ENCODE measurements at places on chromosomes 2 and 18.

GRCh38 chr2:21519821-21520220, 396.1 kb downstream of the TDRD15 start:
- DNase-seq: no peak

- peak; percentile 39 for DNase-seq
Observed at GRCh38 chr2:207073801-207074678, 91.7 kb downstream of the KLF7 start.

DNA sequence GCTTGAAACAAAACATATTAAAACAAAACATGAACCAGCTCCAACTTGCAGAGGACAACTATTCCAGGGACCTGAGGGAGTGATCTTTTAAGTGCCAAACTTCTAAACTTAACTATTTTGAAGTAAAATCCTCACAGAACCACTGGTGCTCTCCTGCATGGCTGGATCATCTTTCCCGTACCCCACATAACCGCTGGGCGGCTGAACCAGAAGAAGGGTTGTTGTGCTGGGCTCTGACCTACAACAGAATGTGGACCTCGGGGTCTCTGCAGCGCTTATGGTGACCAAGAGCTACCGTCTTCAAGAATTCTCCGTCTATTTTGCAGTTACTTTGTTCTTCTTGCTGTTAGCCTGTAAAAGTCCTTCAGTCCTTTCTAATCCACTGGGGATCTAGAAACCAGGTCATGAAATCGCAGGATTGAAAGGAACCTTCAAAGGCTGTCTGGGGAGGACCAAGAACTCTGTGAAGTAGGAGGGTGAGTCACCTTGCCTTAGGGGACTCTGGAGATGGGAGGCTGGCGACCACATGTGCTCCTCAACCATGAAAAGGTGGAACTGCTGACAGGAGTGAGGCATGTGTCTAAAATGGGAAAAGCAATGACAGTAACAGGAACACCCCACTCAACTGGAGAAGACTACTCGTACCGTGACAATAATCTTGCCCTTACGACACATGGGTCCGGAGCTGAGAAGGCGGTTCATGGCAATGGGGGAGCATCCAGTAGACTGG, 46.6 kb downstream of the HDLBP start:
- no peak for DNase-seq

- DNase-seq: no peak
Observed at GRCh38 chr2:170152421-170152820, 25.5 kb upstream of the MYO3B start.

DNA sequence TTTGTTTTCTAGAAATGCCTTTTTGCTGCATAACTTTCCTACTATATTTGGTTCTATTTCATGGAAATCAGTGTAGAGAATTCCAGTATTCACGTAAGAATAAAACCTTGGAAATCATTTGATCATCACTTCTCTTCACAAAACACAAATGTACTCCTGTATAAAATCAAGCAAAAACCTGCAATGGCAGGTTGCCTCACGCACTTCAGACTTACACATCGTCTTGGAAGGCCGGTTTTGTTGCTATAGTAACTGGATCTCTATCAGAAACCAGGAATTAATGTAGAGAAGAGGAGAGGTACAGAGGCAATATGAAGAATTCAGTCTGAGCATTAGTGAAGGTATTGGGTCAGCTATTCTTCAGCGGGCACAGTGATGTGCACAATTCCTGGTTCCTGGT, 370.7 kb upstream of the CYRIA start:
- DNase-seq: no peak

GRCh38 chr18:25787276-25787675, 303.1 kb downstream of the SS18 start:
- DNase-seq: no peak

DNA sequence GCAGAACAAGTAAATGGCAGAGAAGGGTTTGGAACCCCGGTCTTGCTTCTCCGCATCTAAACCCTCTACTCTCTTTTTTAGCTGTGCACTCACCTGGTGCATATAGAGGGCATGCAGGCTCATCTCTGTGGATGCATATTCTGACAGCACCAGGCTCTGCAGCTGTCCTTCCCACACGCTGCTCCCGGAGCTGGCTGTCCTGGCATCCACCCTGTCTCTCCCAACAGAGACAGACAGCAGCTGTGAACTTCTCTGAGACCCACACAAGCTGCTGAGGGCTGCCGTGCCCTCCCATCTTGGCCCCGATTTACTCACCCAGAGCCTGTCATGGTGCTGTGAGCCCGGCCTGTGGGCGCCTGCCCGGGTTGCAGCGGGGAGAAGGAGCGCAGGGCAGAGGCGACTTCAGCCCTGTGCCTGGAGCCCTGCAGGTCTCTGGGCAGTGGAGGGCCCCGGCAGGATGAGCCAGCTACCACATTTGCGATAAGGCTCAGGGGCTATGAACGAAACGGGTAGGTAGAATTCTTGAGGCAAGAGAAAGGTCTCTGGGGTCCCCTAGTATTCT, 3.3 kb upstream of the ABCB6 start:
- DNase-seq: no peak

GRCh38 chr2:7286120-7286519, 368.9 kb downstream of the RNF144A start:
- no peak for DNase-seq

DNA sequence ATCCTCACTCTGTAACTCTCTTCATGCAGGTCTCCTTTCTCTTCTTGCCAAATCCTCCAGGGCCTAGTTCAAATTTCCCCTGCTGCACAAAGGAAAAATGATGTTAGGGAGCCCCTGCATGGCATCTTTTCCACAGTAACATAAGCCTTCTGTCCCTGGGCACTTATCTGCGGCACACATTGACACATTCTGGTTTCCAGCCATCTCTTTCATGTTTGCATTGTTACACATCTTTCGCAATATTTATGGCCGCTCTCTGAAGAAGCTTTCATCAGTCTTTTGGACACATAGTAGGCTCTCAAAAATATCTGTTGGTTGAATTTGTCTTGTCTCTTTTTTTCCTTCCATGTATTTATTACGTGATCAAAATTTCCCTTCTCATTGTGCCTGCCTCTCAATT, 1806.1 kb upstream of the PIK3C3 start:
- no peak for DNase-seq

DNA sequence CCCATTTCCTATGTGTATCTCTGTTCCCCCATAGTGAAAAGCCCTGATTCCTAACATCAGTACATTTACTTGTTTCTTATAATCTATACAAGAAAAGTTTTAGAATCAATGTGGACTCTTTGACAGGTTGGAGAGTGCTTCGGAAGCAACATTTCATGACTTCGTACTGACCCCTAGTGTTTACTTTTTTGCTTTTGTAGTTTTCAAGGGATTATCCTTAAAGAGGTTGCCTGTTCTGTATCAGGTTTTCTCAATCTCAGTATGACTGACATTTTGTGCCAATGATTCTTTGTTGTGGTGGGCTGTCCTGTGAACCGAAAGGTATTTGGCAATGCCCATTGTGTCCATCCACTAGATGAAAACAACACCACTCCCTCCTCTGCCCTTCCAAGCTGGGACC, 43.3 kb upstream of the SERPINB2 start:
- no peak for DNase-seq
